ENCODE measurements at places on chromosomes 3 and 15.

DNA sequence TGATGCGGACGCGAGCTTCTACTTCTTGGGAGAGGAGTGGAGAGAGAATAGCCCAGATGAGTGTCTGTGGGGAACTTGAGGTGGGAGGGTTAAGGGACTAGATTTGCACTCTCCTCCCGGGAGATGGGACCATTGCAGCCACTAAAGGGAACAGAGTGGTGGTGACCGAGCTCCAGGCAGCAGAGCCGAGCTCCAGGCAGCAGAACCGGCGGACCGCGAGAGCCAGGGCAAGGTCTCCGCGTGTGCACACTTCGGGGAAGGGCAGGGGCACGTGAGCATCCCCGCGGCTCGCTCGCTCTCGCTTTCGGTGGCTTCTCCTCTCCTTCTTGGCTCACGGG is 1.1 kb downstream of the IGDCC3 start:
- peak; percentile 47 for DNase-seq

- peak; percentile 64 for DNase-seq
Measured at GRCh38 chr3:2099028-2099671, 484 bp downstream of the CNTN4 start.

DNA sequence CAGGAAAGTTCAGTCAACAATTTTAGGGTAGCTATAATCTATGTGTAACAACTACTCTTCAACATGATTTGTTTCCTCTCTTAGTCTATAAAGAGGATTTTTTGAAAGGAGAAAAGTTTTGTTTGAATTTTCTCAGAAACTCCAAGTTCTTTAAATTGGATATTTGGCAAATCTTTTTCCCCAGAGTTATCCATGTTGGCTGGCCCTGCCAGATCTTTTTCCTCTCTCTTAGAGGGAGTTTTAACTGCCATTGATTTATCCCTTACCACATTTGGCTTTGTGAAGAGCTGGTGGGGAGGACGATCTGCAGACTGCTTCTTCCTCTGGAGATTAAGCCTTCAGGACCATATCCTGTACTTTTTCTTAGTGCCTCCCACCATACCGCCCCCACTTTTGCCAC is 64.9 kb upstream of the ROPN1 start:
- peak; percentile 22 for DNase-seq

- DNase-seq, result no peak
Measured at GRCh38 chr3:116630494-116630893, 79.1 kb upstream of the TUSC7 start.

- peak; percentile 14 for DNase-seq
Measured at GRCh38 chr15:100253640-100254039, 88.1 kb downstream of the ADAMTS17 start.

- no peak for DNase-seq
Measured at GRCh38 chr15:68797191-68797590, 23.5 kb downstream of the ANP32A start.

- no peak for DNase-seq
Measured at GRCh38 chr3:157408499-157409149, 28.0 kb upstream of the PTX3 start.

DNA sequence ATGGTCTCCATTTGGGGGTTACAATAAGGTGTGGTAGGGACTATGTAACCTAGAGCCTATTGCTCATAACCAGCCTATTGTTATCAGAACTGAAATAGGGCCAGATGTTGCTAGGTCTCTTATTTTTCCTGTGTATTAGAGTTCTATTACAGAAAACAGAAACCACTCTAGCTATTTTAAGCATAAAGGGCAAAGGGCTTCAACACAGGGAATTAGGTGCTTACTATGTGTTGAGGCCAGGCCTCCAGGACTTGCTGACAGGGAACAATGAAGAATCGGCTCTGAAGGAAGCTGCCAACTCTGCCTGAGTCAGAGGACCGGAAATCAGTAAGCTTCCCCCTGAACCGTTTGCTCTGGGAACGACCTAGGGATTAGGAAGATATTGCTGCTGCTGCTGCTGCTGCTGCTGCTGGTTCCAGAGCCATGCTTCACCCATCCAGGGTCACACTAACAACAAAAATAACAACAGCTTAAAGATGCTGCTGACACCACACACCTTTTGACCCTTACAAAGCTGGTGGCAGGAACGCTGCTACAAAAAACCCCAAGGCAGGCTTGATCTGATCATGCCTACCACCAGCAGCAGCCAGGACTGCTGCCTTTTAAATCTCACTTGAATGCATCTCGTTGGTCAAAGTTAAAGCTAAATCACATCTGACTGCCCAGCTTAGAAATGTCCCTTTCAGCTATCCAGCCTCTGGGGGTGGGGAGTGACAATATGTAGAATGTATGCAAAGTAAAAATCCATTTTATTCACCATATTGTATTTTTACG is 276.9 kb upstream of the IL12A start:
- DNase-seq, result peak; percentile 34

- no peak for DNase-seq
Measured at GRCh38 chr3:104297617-104298016, 1069.1 kb upstream of the ALCAM start.

DNA sequence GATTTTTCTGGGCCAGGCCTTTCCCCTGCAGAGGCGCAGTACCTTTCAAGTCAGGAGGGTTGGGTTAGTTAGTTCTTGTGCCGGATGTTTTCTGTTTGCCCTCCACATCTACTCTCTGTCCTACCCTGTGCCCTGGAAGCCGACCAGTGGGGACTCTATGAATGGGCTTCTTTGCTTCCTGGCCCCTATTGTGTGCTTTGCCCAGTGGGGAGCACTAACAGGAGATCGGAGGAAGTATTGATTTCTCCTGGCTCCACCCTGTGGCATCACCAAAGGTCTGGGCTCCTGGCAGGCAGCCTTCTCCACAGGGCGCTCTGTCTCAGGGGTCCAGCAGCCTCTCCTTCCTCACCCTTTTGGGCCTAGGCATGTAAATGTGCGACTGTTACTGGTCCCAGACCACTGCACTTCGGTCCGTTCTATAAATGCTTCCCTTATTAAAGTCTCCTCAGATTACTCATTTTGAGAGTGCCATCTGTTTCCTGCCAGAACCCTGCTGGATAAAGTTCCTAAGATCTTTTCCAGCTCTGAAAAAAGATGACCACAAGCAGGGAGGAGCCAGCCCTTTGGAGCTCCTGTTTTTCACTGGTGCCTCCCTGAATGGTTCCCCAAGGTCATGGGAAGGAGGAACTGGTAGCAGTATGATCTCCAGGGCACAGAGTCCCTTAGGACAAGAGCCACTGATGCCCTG is 44.5 kb downstream of the CTDSPL start:
- DNase-seq, result no peak

GRCh38 chr3:46573701-46574100 is 7.6 kb upstream of the LRRC2 start:
- DNase-seq, result no peak

DNA sequence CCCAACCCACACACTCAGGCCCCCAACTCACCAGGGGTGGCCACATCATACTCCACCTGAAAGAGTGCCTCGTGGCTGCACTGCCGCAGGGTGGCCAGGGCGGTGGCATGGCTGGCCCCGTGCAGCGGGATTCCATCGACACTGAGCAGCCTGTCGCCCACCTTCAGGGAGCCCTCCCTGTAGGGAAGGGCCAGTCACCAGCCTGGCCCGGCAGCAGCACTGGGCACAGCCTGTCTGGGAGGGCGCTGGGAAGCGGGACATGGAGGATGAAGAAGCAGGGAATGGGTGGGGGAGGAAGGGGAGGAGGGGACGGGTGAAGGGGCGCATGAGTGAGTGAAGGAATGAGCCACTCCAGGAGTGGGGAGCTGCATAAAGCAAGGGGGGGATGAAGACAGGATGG is 18.5 kb downstream of the GRIP2 start:
- DNase-seq, result peak; percentile 14

DNA sequence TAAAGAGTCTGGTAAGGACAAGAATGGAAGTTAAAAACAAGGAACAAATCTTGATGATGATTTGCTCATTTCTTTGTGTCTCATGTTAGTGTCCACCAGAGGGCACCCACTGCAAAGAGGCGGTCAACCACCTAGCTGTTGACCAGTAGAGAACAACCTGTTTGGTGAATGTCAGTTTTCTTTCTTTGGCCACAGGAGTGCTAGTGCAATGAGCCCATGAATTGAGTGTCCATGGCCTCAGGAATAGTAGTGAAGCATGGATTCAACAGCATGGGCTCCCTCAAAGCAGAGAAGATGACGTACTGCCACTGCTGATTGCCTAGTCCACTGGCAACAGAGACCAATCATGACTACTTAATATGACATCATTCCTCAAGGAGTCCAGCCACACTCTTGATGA is 10.7 kb upstream of the CNTN6 start:
- DNase-seq, result peak; percentile 30

DNA sequence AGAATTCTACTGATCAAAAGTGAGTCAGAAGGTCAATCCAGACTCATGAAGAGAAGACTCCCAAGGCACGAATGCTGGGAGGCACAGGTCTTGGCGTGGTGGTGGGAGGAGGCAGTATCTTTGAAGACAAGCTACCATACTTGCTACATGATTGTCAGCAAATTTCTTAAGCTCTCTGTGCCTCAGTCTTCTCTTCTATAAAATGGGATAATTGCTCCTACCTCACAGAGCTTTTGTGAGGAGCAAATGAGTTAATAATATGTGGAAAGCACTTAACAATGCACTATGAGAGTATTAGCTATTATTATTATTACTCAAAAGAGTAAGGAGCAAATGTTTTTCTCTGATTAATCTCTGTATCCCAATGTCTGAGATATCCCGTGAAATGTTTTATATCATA is 36.2 kb downstream of the EHD4 start:
- no peak for DNase-seq

GRCh38 chr15:69194854-69195253 is 34.4 kb downstream of the GLCE start:
- DNase-seq, result no peak

- DNase-seq, result no peak
Measured at GRCh38 chr3:95044101-95044500, 981.2 kb downstream of the NSUN3 start.

DNA sequence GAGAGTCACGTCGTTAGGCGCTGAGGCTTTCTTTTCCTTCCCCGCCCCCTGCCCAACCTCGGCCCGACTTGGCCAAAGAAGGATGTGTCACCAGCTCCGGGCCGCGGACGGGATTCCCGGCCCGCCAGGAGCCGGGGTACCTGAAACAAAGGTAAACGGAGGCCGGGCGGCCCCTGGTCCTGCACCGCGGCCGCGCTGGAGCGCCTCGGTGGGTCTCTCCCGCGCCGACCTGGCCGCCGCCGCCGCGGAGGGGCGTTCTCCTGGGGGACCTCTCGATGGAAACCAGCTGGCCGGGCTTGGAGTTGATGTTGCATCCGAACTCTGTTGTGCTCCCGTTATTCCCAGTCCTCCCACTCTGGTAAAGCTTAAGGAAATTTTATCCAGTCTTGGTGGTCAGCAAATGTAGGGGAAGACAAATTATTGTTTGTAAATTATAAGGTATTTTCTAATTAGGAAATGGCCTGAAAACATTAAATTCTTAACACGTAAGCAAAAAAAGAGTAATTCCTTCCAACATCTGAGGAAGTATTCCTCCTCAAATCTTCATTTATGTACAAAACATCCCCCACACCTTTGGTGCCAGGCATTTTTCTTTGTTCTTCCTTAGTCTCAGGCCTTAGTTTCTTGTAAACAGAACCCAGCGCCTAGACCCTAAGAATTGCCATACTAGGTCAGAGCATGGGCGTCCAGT is 888 bp downstream of the PPP2R3A start:
- peak; percentile 80 for DNase-seq

- DNase-seq, result no peak
Measured at GRCh38 chr15:68852461-68852860, 31.8 kb upstream of the ANP32A start.

GRCh38 chr3:16304061-16305010 is 39.3 kb downstream of the OXNAD1 start:
- DNase-seq, result no peak

GRCh38 chr15:81101894-81102815 is 31.9 kb upstream of the CFAP161 start:
- no peak for DNase-seq

GRCh38 chr3:194278186-194278845 is 72.8 kb downstream of the CPN2 start:
- DNase-seq, result peak; percentile 20

- no peak for DNase-seq
Measured at GRCh38 chr3:156976933-156977332, 150.8 kb downstream of the LEKR1 start.

DNA sequence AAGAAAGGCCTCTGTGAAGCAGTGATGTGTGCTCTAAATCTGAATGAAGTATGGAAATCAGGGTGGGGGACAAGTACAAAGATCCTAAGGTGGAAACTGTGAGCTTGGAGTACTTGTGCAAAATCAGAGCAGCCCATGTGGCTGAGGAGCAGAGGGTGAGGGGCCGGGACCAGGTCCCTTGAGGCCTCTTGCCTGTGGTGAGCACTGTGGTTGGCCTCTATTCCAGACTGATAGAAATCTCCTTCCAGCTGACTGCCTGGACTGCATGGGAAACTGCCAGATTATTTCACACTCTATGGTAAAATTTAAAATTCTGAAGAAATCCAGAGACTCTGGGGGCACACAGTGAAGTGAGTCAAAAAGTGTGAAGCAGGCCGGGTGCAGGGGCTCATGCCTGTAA is 81.4 kb downstream of the TM4SF4 start:
- DNase-seq, result peak; percentile 43

DNA sequence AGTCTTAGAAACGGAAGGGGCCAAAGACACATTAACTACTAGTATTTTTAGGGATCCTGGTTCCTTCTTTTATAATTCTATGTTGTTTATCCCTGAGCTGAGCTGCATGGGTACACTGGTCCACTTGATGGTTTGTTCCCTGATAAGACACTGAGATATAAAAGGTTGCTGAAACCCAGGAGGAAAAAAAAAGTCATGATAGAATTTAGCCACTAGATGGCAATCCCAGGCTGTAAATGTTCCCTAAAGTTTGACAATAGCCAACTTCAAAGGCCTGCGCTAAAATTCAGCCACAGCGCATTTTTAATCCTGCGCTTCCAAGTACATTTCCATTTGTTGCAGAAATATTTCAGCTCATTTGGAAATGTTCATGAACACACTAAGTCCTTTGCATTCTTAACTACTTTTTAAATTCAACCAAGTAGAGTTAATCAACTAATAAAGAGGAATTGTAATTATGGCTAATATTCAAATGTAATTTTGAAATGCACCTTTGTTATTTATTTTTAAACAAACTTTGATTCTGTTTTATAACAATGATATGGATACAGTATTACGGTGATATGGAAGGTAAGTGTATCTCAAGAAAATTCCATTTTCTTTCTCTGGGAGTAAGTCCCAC is 249.3 kb upstream of the FEZF2 start:
- DNase-seq, result peak; percentile 29

DNA sequence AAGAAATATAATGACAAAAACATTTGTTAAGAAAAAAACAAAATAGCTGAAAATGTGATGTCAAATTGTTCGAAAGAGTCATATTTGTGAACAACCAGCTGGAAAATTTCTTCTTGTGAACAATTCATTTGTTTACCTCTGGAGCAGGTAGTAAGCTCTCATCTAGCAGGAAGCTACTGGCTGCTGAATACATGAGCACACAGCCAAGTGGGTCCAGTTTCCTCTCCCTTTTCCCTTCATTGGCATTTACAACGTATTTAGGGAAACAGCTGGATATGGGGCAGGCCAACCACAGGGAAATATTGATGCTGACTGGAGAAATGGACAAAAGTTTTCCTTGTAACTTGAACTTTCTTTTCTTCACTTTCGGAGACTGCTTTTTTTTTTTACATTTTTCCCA is 1354.7 kb upstream of the EPHA6 start:
- peak; percentile 16 for DNase-seq

- DNase-seq, result peak; percentile 47
Measured at GRCh38 chr15:95875121-95875643, 455.3 kb upstream of the NR2F2 start.
